ENCODE measurements at places on chromosomes 3 and 15. TPM values are rescaled to one million over a fixed set of nuclear protein-coding genes. Genes with fewer than 3 reads are reported as not detected.

The AMIGO3 gene
- 0.82 TPM for total RNA-seq

DNA sequence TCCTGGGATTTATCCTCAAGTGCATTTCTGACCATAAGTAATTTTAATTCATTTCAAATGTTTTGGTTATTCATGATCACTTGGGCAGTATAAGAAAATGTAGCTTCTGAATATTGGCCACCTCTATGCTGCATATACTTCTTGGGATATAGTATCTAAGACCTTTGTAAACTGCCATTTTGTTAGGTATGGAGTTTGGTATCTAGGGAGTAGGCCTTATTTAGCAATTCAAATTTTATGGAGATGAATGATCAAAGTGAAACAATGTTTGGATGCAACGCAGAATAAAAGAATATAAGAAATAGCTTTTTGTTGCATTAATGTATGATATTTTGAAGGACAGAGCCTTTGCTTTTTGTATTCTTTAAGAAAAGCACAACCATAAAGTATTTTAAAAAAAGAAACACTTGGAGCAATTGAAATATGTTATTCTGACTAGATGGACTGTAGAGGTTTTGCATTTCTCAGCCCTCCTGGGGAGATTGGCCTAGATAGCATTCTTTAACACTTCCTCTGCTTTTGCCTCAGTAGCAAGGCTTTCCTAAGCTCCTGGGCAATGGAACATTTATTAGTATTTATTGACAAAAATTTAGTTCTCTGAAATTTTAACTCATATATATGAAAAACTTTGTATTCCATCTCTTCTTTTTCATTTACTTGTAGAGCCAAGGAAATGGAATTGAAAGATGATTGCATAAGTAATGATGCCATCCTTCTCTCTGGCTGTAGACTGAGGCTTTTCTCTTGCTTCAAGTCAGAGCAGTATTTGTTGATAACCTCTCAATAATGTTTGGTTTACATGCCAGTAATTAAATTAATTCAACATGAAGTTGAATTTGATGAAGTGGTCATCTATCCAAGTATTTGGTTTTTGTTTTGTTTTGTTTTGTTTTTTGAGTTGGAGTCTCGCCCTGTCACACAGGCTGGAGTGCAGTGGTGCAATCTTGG is 61.8 kb upstream of the UTS2B start:
- DNase-seq, result no peak

- DNase-seq, result no peak
These were observed 90.2 kb downstream of the NFKBIZ start for GRCh38 chr3:101939361-101940049.

- DNase-seq, result no peak
These were observed 99.5 kb upstream of the KCNMB2 start for GRCh38 chr3:178436773-178437172.

DNA sequence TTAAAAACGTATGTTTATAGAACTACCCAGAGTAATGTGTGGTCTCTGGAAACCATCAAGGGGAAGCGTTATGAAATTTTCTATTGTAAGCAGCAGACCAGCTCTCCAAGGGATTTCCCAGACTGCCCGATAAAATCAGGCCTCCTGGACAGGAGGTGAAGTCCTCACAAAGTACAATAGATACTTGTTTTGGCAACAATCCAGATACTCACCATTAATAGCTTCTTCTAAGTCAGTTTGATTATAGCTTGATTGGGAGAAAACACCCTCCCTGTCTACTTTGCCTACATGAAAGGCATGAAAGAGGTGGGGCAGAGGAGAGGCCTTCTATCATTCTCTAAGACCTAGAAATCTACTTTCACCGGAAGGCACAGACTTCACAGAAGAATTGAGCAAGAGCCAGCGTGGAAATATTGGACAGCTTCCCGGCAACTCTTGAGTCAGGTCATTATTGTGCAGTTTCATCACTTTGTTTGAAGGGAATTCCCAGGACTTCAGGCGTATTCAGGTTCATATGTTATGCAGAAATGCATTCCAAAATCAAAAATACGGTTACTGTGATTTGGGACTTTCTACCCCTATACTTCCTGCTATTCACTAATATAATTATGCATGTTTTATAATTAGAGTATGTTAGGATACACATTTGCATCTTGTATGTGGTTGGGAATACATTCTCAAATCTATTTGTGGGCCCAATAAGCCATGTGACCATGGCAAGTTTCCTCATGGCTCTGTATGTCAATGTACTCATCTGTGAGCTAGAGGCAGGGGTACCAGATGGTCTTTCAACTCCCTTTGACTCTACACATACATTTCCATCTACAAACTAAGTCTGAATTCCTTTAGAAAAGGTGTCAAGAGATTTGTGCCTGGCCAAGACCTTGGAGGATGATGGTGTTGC is 103.5 kb downstream of the CD47 start:
- no peak for DNase-seq

DNA sequence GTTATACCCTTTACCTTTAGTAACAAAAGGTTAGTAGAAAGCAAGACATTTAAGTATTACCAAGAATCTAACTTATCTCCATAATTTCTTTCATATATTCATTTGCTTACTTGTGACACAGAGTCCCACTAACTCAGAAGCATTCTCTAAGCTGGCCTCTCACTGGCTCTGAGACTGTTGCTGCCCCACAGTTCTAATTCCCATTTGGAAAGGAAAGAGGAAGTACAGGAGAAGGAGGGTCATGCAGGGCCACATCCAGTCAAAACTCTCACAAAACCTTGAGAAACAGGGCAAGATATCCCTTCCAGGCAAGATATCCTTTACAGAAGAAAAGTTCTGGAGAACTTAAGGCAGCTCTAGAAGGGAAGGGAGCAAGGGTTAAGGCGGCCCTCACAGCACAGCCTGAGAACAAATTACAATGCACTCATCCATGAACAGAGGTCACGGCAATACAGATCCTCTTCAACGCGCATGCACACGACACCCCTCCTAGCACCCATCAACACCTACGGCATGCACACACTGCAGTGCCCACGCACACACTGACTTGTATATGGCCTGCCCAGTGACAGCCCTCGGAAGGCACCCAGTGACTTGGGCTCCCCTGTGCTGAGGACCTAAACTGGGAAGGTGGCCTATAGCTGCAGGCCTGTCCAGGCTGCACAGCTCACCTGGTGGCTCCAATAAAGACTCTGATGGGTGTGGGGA is 13.0 kb upstream of the MYO5C start:
- DNase-seq, result no peak

DNA sequence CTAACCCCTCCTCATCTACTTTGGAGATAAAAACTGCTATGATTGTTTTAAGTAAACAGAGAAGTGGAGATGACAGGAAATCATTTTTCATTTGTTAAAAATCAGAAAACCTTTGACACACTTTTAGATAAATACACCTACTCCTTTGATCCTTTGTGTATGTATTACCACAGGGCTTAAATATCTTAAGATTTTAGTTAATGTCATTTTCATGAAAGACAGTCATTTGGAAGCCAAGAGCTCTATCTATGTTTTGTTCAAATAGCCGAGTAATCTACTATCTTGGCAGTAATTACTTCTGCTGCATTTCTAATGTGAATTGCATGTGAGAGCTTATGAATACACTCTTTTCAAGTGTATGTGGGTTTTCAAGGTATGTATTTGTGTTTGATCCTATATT is 2.0 kb downstream of the ARPP21 start:
- no peak for DNase-seq

- DNase-seq, result no peak
These were observed 23.8 kb downstream of the RLBP1 start for GRCh38 chr15:89197503-89197971.

GRCh38 chr15:52256930-52257733 is 38.5 kb downstream of the MYO5C start:
- no peak for DNase-seq

The C15orf62 gene
- 0.98 TPM for total RNA-seq

The INSYN1 gene
- not detected for total RNA-seq

DNA sequence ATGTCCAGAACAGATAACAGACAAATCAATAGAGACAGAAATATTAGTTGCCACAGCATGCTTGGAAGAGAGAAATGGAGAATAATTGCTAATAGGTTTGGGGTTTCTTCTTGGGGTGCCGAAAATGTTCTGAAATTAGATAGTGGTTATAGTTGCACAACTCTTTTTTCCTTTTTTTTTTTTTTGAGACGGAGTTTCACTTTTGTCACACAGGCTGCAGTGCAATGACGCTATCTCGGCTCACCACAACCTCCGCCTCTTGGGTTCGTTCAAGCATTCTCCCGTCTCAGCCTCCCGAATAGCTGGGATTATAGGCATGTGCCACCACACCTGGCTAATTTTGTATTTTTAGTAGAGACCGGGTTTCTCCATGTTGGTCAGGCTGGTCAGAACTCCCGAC is 163.3 kb downstream of the PLCH1 start:
- peak; percentile 19 for DNase-seq

DNA sequence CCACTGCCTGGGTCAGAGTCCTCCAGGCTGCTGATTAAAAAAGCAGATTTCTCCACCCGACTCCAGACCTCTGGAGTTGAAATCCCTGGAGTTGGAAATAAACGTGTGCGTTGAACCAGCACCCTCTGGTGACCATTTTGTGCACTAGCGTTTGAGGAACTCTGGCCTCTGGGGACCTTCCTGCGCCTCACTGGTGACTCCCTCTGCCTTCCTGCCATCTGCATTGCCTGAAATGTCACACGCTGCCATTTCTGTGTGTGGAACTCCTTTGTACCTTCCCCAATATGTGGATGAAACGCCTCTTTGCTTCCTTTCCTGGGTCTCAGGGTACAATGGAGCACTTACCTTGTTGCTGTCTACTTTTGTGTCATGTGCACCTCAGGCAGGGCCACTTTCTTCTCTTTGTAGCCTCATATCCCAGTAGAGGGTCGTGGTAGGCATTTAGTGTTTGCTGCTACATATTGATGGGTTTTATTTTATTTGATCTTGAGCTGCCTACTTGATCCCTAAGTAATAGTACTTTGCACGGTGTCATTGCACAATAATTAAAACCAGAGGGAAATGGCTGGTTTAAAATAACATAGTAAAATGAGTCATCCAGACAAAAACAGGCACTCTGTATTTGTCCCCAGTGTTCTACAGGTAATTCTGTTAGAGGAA is 56.8 kb downstream of the GPR171 start:
- DNase-seq, result peak; percentile 40

GRCh38 chr3:195905970-195906864 is 2.1 kb downstream of the TNK2 start:
- DNase-seq, result no peak

GRCh38 chr3:72418244-72418643 is 430.0 kb downstream of the SHQ1 start:
- no peak for DNase-seq

The MELTF gene
- total RNA-seq, result 0.89 TPM

DNA sequence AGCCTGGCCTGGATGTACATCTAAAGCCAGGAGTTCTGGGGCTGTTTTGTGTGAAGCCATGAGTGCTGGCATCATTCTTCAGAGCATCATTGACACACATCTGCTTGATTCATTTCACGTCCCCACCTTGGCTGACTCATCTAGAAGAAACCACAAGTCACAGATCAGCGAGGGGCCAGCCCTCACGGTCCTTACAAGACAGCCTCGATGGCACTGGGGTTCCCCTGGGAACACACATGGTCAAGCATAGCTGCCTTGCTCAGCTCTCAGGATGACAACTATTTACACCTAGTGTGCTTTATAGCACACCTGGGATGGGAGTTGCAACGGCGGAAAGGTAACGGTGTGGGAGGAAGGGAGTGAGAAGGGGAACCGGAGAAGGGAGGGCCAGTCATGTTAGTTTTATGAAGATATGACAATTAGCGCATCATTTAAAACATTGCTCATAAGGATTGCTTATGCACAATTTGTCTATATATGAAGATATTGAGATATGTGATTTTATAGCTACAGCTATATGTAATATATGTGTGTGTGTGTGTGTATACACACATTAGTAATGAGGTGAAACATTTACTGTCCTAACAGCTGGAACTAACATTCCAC is 227.1 kb downstream of the RPLP1 start:
- no peak for DNase-seq

DNA sequence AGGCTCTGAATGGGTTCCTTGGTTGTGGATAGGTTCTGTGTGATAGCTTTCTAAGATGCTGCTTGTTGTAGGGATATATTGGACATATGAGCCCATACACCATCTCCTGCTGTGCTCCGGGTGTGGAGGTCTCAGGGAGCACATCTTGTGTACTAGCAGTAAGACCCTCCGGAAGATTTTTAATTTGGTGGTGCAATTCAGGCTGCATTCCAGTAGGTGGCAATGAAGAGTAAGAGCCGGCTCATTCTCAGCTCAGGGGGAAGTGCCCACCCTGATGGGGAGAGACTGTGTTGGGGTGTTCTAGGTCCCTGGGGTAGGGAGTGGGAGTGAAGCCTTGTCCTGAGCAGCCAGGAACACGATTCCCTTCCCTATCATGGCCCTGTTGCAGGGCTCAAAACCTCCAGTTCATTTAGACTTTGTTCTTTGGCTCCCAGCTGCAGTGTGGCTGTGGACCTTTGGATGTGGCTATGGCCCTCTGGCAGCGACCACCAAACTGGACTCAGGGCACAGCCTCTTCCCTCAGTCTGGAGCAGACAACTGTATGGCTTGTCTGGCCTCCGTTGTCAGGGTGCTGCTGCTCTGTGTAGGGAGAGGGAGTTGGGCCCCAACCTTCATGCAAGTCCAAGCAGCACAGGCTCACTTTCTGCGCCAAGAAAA is 104.7 kb downstream of the UNC13C start:
- DNase-seq, result no peak

The CFAP100 gene
- not detected for total RNA-seq

- no peak for DNase-seq
These were observed 29.8 kb downstream of the OXNAD1 start for GRCh38 chr3:16294844-16295243.

The KIF23 gene
- total RNA-seq, result 1.1 TPM

DNA sequence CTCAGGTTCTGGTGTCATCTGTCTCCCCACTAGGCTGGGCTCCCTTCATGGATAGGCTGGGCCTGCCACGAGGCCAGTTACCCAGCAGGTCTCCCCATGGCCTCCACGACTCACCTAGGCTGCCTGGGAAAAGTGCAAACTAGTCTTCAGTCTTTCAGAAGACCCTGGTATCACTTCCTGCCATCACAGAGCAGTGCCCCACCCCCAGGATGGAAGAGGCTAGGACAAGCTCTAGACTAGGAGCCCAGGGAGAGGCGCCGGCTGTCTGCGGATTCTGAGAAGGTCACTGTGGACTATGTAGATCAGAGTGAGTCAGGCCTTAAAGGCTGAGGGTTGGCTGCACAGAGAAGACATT is 63.7 kb downstream of the CORO2B start:
- no peak for DNase-seq

The CCR9 gene
- 6.5 TPM for total RNA-seq

DNA sequence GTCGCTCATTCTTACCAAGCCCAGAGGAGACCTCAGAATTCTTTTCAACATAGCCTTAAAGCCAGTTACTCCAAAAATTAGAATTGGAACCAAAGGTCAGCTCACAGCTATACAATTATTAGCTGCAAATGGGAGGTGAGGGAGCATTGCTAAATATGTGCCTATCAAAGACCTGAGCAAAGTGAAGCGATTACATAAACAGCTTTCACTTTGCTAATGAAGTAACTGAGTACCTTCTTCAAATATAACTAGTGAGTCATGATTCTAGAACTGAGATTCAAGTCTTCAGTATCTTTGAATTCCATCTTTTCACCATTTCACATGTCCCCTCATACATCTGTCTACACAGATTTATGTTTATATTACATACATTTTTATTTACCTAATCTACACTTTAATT is 122.6 kb downstream of the P2RY1 start:
- no peak for DNase-seq

GRCh38 chr3:46695177-46695961 is 1.9 kb upstream of the ALS2CL start:
- peak; percentile 61 for DNase-seq

GRCh38 chr3:194223951-194224350 is 88.0 kb downstream of the HES1 start:
- DNase-seq, result no peak
